ENCODE measurements at places on chromosomes 6 and 20.

GRCh38 chr6:75489025-75489424, 4.6 kb downstream of the FILIP1 start:
- no peak for DNase-seq

GRCh38 chr6:134739299-134740026, 210.4 kb downstream of the ALDH8A1 start:
- no peak for DNase-seq

DNA sequence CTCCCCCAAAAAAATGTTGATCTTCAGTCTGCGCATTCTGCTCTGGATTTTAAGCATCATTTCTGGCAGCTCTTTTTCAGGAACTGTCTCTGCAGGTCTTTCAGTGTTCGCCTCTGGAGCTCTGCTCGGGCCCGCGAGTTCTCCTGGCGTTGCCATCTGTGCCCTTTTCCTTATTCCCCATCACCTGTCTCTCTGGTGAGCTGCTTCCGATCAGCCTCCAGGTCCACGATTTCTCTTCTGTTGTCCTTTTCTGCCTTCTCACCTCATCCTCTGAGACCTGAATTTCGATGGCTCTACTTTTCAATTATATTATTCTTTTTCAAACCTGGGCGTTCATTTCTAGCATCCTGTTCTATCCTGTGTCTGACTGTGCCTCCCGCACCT, 590 bp upstream of the MAP1LC3A start:
- DNase-seq, result no peak

DNA sequence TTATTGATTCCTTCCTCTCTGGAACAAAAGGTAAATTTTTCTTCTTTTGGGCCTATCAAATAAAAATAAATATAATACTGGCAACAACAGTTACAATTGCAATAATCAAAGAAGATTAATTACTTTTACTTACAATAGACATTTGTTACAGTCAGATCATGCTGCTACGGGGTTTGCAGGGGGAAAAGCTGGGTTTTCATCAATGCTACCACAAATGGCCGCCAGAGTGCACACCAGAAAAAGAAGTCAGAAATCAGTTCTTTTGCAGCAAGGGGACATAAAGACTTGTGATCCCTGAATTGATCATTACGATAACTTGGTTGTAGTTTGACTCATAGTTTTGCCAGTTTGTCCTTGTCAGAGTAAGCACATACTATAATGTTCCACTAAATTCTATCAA, 714.5 kb upstream of the EYS start:
- no peak for DNase-seq

DNA sequence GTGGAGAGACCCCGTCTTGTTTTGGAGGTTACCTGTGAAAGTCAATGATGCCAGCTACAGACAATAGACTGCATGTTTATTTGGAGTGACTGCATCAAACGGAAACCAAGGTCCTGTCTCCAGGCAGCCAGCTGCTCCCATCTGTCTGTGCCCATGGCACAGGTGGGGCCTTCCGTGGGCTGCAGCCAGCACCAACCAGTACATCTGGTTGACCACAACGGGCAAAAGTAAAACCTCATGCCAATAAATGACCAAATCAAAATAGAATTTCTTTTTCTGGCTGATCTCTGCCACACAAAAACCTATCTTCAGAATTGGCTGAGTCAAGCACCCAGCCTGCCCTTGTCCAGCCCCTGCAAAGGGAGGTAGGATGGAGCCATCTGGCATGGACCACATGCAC, 33.5 kb downstream of the DLL1 start:
- no peak for DNase-seq

GRCh38 chr20:23344336-23344735, 6.3 kb upstream of the NXT1 start:
- DNase-seq, result no peak

DNA sequence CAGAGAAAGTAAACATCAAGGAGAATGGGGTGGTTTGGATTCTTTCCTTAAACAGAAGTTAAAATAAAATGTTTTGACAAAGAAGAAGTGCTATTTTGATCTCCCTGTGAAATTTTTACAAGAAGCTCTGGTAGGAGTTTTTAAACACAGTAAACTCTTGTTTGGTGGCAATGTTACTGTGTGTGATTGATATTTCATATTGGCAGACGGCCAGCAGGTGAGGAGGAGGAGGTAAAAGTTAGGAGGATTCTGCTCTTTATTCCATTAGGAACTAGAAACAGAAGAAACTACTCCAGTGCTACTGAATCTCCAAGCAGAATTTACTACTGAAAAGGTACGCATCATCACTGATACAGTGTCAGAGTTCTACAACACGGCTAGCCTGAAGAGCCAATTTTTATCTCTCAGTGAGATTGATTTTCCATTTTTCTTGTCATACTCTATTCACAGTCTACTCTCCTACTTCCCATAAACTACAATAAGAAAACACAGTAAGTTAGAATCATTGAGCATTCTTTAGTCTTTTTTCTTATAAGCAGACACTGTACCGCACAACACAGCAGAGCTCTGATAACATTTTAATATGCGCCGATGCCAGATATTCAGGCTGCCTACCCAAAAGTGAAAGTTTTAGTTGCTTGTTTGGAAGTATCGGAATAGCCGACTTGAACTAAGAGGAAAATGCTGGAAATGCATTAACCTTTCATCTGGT, 21.2 kb upstream of the AFDN start:
- DNase-seq, result no peak

- DNase-seq, result no peak
Measured at GRCh38 chr6:137414599-137414998, 79.6 kb downstream of the OLIG3 start.

GRCh38 chr6:120981835-120982234, 352.4 kb downstream of the TBC1D32 start:
- no peak for DNase-seq

DNA sequence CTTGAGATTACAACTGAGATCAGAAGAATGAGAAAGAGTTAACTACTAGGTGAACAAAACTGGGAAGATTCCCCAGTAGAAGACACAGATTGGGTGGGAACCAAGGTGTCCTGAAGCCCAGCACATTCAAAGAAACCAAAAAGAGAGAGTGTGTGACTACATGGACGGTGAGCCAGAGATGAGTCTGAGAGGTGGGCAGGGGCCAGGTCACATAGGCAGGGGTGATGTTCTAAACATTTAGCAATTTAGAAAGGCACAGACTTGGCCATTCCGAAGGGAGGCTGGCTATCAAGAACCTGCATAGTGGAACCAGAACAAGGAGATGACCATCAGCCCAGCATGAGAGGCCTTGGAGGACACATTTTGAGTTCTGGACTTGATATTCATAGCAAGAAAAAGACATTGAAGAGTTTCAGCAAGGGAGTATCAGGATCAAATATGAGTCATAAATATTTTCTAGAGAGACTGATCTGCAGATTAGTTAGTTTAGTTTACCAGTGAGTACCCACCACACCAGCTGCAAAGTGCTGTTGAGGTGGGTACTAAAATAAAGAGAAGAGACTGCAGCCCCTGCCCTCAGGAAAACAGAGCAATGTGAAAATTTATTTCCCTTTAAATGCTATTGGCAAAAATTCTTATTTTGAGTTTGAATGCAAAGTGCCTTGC, 340.5 kb upstream of the PRDM1 start:
- no peak for DNase-seq

GRCh38 chr20:8914421-8914820, 154.5 kb upstream of the PLCB4 start:
- no peak for DNase-seq

- DNase-seq, result no peak
Measured at GRCh38 chr6:35299674-35300073, 2.1 kb downstream of the DEF6 start.

DNA sequence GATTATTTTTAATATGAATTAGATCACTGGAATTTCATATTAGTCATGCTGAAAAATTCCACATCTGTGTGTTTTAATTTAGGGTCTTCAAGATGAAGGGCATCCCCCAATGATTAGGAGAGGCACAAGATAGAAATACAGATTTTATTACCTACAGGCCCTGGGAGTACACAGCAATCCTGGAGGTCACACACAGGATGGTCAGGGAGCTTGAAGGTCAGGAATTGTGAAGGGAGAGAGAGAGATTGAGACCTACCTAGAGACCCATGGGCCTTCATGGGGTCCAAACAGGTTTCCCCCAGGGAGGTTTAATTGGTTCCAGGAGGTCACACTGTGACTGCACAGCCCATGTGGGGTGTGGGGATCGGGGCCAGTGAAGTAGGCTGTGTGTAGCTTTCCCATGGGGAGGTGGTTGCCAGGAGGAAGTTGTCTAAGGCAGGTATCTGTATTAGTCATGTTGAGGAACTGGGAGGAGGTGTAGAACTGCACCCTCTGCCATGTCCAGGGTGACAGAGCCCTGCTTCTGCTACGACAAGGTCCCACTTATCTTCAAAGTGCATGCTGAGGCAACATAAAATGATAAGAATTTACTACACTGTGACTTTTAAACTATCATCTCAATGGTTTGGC, 18.3 kb downstream of the SNX9 start:
- no peak for DNase-seq

DNA sequence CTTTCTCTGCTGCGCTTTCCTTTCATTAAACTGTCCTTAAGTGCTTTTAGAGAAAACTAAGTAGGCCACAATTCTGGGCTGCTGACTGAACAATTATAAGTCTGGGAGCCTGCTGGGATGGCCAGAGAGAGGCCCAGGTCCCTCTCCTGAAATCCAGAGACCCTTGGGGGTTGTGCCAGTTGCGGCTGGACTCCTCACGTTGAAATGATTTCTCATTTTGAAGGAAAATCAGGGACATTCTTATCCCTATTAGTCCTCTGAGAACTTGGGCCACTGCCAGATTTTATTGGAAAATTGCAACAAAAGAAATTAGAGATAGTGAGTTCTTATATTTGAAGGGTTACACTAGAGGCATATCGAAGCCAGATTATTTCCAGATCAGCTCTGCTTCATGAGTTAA, 145.1 kb downstream of the CLIC5 start:
- DNase-seq, result no peak

DNA sequence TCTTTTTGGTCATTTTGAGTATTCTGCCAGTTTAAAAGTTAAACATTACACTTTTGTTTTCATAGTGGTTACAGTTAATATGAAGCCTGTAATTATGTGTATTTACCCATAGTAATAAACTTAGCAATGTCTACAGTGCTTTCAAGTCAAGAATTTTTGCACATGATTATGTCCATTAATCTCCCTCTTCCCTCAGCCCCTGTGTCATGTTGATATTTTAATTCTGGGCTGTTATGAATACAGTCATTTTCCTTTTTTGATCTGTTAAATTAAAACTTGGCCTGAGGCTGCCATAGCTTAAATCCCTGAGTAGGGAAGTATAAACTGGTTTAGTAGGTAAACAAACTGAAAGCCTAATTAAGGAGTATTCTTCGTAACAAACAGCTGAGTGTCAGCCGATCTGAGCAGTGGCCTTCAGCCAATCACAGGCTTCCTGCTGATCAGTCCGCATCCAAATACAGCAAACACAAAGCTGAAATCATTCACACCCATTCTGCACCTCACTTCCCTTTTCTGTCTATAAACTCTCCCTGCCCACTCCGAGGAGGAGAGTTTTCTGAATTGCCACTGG, 9.5 kb upstream of the SFT2D1 start:
- DNase-seq, result no peak

DNA sequence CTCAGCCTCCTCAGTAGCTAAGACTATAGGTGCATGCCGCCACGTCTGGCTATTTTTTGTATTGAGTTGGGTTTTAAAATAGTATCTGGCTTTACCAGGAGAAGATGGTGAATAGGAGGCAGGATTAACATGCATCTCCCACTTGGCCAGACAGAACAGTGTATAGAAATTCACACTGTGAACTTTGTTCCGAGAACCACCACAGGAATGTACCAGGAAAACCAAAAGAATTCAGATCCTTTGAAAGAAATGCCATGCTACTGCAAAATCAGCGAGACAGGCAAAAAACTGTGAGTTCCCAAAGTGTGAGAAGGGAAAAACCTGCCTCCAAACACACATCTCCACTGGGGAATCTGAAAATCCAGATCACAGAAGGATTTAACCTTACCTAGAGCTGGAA, 327.6 kb downstream of the NKAIN2 start:
- no peak for DNase-seq

DNA sequence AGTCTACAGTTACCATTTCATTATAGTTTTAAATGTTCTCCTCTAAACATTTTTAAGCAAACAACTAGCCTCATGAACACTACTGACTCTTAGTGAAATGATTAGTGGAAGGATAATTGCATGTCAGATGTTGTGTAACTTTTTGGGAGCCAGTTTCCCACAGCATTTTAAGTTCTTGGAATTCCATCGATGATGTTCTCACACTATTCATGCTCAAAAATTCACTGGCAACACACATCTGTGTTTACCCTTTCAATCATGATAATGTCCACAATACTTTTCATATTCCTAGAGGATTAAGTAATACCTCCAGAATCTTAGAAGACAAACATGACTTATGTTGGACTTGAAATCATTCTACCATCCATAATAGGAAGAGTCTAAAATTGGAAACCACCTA, 678.1 kb upstream of the ID4 start:
- no peak for DNase-seq

DNA sequence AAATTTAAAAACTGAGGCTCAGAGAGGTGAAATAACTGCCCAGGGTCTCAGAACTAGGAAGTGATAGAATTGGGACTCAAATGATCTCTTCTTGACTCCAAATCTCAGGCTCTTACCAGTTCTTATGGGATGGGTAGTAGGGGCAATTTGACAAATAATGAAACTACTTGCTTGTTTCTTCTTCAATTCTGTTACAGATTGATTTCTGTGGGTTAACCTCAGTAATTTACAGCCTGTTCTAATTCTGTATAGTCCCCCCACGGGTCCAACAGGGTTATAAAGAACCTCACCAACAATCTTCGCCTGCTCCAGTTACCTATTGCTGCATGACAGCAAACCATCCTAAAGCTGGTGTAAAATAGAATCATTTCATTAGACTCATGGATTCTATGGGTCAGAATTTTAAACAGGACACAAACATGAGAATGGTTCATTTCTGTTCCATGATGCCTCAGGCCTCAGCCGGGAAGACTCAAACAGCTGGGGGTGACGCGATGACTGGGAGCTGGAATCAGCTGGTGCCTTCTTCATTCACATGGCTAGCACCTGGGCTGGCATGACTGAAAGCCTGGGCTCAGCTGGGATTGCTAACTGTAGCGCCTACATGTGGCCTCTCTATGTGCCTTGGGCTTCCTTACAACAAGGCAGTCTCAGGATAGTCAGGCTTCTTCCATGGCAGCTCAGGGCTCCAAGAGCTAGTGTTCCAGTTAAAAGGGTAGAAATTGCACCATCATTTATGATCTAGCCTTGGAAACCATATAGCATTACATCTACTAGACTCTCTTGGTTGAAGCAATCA, 6.6 kb upstream of the WFDC2 start:
- no peak for DNase-seq

GRCh38 chr6:146896062-146896813, 297.5 kb downstream of the ADGB start:
- DNase-seq, result no peak

- no peak for DNase-seq
Measured at GRCh38 chr6:107786179-107786578, 37.9 kb downstream of the SCML4 start.

GRCh38 chr6:168390749-168391420, 50.1 kb upstream of the SMOC2 start:
- DNase-seq, result no peak

- no peak for DNase-seq
Measured at GRCh38 chr6:170225852-170226417, 64.9 kb downstream of the DLL1 start.
